ENCODE measurements at places on chromosomes 5 and 9.

DNA sequence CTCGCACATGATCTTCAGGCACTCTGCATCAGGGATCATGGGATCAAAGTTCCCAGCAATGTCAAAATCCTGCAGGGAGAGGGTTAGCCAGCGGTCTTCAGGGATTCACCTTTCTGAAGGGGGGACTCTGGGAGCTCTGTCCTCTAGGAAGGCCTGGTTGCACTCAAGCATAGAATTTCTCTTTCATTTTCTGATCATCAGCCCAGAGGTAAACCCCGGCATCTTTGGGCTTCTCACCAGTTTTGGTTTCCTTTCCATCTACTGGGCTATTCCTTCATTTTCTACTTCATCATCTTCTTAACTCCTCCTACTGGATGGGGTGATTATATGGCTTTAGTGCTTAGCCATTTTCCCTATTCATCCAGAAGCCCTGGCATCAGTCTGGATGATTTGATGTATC, 4.6 kb upstream of the DND1 start:
- DNase-seq: no peak

DNA sequence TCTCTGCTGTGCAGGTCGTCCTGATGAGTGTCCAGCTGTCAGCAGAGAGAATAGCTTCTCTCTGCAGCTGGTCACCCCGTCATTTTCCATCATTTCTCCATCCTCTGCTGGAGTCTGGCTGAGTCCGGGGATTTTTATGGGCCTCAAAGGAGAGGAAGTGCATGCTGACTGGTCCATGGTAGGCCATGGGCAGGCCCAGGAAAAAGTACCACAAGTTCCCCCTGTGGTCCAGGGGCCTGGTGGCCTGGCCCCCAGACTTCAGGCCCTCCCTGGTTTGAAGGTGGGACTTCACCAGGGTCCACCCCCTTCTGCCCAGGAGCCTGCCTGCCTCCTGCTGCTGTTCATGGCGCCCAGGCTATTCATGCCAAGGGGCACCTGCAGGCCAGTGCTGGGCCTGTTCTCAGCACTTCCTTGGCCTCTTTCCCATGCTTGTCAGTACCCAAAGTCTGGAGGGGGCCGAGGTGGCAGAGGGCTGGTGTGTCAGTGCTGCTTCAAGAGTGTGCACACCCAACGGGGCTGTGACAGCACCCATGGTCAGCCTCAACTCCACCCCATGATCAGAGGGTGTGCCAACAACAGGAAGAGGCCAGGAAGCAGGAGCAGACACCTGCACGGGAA, 7.3 kb upstream of the MTMR12 start:
- no peak for DNase-seq

DNA sequence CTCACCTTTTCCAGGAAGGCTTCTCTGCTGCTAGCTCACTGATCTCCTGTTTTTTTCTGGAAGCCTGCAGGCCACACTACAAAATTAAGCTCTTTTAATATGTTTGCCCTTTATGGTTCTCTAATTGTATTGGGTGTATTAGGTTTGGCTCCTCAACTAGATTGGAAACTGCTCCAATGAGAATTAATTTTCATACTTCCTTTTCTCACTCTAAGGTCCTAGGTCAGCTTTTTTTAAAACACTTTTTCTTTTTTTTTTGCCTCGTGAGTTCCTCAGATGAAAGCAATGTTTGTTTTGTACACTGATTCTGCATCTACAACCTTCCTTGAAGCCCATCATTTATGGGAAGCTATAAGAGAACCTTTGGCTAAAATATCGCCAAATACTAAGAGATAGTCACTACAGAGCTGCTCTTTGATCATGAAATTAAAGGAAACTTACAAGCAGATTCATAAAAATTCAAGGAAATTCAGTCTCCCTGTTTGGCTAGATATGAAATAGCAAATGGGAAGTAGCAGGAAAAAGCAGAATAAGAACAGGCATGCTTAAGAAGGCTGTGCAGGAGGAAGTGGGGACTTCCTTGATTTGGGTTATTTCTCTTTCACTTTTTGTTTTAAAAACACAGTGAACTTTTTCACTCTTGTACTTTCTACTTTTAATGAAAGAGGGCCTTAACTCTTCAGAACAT, 55.2 kb upstream of the FYB1 start:
- no peak for DNase-seq

- DNase-seq: no peak
Observed at GRCh38 chr5:43514471-43514815, 505 bp downstream of the C5orf34 start.

DNA sequence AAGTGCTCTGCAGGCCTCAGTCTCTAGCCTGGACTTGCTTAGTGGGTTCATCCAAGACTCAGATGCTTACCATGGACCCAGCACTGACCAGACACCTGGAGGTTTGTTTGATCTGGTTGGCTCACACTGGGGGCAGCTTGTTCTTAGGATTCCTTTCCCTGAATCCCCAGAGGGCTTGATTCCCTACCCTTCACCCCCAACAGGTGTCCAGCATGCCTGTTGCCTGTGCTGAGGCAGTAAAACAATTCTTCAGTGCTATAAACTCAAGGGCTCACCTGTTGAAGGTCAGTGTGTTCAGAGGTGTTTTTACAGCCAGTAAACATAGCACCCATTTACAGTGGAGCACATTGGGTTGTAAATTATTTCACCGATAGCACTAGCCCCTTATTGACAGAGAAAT, 123.8 kb upstream of the KLF4 start:
- no peak for DNase-seq

GRCh38 chr9:6197330-6197729, 18.3 kb upstream of the IL33 start:
- DNase-seq: no peak

- no peak for DNase-seq
Observed at GRCh38 chr9:121855476-121855875, 204.0 kb downstream of the DAB2IP start.

DNA sequence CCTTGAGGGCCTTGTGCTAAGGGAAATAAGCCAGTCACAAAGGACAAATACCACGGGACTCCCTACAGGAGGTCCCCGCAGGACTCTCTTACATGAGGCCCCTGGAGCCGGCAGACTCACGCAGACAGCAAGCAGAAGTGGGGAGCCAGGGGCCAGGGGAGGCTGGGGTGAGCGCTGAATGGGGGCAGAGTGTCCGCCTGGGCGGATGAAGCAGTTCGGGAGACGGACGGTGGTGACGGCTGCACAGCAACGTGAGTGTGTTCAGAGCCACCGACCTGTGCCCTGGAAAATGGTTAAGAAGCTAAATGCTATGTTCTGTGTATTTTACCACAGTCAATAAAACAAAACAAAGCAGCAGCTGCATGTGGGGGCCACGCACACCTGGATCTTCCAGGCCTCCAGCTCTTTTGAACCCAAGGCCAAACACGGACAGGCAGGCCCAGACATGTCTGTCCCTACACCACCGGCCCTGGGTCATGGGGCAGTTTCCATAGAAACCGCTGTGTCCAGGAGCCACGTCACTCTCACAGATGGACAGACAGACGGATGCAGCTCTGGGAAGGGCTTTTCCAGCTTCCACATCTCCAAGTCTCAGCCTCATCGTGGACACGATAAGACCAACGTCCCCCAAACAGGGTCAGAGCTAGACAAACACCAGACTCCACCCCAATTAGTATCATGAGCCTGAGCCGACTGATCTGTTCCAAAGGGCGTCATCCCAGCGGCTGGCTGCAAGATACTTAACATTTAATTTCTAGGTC, 103.9 kb downstream of the VAV2 start:
- no peak for DNase-seq

- no peak for DNase-seq
Observed at GRCh38 chr5:148967783-148968182, 95.1 kb downstream of the SH3TC2 start.

DNA sequence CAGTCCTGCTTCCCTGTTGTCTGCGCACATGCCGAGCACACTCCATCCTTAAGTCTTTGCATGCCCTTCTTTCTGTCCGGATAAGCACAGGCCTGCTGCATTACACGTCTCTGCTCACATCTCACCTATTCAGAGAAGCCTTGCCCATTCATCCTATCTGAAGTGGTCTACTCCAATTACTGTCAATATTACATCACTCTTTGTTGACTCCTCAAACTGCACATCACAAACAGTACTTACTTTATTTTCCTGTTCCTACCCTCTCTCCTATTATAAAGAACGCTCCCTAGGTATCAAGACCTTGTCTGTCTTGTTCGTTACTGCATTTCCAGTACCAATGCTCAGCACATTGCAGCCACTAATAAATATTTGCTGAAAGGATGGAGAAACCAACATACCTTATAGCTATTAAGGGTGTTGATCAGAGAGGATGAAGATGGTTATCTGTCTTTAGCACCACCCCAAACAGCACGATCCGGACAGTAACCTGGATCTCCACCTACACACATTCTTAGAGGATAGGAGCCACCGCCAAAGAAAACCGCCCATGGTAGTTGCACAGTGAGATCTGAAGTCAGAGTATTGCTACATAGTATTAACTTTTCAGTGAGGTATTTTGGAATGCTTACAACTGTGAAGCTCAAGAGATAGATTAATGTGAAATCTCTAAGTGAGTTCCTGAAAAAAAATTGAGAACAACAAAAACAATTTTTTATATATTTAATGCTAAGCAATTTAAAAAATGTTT, 1.6 kb upstream of the PRRC1 start:
- DNase-seq: no peak

GRCh38 chr9:123069010-123069481, 35.6 kb downstream of the GPR21 start:
- no peak for DNase-seq

DNA sequence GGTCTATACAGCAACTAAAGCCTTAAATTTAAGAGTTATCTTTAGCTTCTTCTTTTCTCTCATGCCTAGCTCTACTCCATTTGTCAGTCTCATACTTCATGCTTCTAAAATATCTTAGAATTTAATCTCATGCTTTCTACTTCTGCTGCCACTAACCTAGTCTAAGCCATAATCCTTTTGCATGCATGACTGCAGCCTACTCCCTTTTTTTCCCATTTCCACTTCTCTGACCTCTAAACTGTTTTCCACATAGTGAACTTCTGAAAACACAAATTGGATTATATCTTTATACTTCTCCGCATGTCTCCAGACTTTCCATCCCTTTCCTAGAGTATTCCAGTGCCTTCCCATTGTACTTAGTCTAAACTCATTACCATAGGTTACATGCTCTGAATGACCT, 193.0 kb downstream of the XRCC4 start:
- no peak for DNase-seq

DNA sequence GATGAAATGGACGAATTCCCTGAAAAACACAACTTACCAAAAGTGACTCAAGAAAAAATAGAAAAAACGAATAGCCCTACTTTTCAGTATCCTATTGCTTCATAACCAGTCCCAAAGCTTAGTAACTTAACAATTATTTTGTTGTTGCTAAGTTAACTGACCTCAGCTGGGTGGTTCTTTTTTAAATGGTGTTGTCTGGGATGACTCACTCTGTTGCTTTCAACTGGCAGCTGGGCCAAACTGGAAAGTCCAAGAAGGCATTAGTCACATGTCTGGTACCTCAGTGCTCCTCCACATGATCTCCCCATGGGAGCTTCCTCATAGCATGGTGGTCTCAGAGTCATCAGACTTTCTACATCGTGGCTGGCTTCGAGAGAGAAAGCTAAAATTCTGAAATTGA, 47.8 kb upstream of the ADAMTS2 start:
- DNase-seq: no peak

All from stimulated activated CD8-positive, alpha-beta memory T cell treated with anti-CD3 and anti-CD28 coated beads, Interleukin-12 subunit alpha, Interleukin-12 subunit beta, amount 100 ng/mL, for 4 hours (primary cell).